Fibroblast of skin of right biceps (primary cell): ENCODE measurements at places on chromosomes 16 and 17.
A peak's percentile ranks its signal among the peaks of the same experiment; 100 is the strongest.

- no peak for DNase-seq
These were observed 2.4 kb downstream of the MEAK7 start for GRCh38 chr16:84502075-84502474.

DNA sequence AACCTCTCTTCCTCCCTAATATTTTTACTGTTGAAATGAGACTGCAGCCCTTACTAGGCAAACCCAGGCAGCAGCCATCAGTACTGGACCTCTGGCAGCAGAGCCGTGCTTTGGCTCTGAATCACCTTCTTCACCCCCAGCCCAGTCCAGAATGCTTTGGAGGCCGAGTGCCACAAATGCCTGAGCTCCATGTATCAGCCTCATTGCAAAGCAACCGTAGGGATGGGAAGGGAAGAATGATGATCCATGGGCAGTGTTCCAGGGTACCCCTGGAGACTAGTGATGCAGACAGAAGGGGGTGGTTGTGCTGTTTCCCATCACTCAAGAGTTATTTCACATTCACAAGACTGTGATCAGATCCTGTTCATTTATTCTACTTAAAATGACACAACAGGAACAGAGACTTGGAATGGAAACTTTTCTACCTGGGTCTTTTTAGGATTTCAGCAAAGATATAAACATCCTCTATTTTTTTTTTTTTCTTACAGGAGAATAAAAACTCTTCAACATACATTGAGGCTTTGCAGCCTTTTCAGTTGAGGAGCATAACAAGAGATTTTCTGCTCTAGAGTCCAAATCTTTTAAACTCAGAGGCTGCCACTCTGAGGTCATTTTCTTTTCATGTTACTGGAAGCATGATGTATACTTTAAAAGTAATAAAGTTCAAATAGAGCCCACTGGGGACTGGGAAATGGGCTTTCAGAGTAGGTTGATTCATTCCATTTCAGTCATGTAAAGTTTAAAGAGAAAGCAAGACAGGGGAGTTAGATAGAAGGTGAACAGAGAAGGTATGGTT is 138.3 kb downstream of the KCNJ2 start:
- DNase-seq = peak; percentile 88

DNA sequence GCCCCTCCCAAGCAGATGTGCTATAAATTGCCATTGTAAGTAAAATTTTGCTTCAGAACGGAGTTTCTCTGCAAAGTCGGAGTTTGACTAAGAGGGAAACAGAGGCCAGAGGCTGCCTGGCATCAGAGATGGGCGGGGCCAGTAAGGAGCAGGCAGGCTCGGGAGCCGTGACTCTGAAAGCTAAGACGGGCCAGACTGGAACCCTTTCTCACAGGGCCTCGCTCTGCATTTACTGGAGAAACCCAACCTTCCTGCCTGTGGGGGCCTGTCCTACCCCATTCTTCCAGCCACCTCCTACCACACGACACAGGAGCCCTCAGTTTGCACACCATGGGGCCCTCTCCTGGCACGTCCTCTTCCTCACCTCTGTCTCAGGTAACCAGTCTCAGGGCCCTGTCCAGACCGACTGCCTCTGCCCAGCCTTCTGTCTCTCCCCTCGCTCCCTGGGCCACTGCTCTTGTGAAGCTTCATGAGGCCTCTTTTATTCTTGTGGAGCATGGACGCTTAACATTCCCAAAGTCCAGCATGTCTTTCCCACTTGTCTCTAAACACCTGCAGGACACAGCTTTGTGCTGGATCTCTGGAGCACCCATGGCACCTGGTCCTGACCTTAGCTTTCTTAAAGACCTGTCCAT is 48.4 kb upstream of the ACSF3 start:
- DNase-seq = no peak

DNA sequence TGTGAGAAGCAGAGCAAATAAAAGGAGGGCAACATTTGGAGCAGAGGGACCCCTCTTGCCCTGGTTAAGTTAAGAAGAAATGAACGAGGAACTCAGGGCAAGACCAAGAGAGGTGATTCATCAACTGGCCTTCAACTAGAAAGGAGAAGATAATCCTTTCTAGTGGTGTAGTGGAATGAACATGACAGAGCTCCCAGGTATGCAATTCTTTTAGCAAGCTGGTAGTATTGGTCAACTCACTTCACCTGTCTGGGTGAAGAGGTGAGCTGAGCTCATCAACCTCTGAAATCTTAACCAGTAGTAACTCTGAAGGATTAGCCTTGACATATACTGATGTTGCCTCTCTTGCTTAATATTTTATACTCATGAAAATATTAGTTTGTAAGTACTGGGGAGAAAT is 1024.7 kb upstream of the GOT2 start:
- DNase-seq = peak; percentile 10

DNA sequence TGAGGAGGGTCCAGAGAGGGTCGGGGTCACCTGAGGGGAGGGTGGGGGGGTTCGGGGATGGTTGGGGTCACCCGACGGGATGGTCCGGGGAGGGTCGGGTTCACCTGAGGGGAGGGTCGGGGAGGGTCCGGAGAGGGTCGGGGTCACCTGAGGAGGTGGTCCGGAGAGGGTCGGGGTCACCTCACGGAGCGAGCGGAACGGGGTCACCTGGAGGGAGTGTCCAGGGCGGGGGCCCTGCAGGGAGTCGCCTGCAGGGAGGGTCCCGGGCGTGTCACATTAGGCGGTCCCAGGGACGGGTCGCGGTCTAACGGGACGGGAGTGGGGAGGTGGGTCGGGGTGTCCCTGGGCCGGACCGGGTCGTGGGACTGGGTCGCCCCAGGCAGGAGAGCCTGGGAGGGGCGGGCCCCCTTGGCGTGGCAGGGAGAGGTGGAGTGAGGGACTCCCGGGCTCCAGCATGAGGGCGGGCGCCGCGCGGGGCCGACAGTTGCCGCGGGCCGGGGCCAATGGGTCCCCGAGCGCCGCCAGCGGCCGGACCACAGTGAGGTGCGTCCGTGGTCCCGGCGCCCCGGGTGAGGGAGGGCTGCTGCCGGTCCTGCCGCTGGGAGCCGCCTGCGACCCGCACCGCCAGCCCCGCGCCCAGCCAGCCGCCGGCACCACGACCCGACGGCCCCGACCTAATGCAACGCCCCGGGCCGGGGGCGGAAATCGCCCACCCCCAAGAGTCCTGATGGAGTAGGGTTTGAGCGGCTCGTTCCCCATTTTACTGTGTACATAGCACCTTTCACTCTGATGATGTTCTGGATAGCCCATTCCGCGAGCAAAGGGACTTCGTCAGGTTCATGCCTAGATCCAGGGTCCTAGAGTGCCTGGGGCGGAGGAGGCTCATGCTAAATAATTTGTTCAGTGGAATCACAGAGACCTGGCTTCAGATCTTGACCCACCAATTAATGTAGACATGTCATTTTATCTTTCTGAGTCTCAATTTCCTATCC is 1.2 kb upstream of the ABCA3 start:
- no peak for DNase-seq

- DNase-seq = no peak
These were observed 31.3 kb upstream of the ABCC3 start for GRCh38 chr17:50603340-50603739.

GRCh38 chr16:12455287-12455798 is 348.3 kb downstream of the CPPED1 start:
- peak; percentile 54 for DNase-seq

DNA sequence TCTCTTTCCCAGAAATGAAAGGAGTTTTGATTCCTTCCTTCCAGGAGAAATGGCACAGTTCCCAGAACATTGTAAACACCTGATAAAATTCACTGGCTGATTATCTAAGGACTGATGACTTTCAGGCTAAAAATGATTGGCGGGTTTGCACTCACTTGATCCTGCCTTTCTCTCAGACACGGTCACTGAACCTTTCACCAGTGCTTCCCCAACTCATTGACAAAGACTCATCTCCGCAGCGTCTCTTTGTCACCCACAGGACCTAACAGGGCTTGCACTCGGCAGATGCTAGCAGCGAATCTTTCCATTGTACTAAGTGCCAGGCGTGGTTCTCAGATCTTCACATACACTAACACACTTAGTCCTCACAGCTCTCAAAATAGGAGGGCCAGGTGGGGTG is 7.3 kb upstream of the DHRS7C start:
- DNase-seq = no peak

DNA sequence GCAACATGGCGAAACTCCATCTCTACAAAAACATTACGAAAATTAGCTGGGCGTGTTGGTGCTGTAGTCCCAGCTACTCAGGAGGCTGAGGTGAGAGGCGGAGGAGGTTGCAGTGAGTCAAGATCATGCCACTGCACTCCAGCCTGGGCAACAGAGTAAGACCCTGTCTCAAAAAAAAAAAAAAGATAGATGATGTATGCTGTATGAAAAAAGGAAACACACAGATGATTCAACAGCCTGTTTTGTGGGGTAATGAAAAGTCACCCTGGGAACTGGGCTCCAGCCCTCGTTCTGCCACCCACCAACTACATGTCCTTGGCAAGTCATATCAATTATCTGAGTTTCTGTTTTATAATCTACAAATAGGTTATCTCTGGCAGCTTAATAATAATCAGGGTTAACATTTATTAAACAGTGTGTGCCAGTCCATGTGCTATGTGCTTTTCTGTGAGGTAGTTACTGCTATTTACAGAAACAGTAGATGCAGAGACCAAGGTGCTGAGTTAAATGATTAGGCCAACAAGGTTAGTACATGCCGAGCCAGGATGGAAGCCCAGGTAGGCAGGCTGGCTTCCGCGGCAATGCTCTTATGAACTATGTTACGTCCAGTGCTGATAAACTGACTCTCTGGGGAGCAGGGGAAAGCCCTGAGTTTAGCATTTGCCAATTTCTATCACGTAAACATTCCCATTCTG is 1.1 kb downstream of the G6PC1 start:
- DNase-seq = no peak

GRCh38 chr16:6229186-6229585 is 1103.5 kb upstream of the RBFOX1 start:
- DNase-seq = no peak

GRCh38 chr16:86995456-86995855 is 321.7 kb downstream of the C16orf95 start:
- peak; percentile 37 for DNase-seq

GRCh38 chr17:62163847-62164246 is 98.8 kb upstream of the MED13 start:
- no peak for DNase-seq

DNA sequence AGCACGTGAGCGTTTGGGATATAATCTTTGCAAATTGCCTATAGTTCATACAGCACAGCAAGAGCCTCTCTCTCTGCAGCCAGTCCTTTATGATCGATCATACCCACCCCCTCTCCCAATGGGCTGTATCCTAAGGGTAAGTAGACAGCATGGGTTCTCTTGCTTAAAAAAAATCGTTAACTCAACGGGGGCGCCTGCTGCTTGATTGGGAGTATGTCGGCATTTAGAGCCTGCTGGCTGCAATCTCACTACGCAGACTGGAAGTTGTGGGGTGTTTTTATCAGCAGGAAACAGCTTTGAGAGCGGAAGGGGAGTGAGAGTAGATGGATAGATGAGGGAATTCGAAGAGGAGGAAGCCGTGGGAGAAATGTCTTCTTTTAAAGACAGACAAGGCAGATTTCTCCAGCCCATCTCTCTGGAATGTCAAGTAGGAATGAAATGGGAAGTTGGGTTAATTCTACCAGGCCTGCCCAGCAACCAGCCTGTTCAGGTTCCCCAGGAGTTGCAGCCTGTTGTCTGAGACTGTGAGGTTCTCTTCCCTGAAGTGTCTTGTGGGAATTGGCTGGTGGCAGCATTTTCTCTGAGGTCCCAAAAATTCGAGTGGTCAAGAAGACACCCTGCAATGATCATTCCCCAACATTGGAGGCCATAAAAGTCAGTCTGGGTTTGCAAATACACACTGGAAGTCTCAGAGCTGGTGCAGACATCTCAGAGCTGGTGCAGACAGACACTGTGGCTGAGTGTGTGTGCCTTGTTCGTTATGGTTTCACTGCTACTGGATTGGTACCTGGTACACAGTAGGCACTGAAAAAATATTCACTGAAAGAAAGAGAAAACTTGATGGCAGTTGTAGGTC is 65.6 kb downstream of the PRKCB start:
- DNase-seq = no peak

DNA sequence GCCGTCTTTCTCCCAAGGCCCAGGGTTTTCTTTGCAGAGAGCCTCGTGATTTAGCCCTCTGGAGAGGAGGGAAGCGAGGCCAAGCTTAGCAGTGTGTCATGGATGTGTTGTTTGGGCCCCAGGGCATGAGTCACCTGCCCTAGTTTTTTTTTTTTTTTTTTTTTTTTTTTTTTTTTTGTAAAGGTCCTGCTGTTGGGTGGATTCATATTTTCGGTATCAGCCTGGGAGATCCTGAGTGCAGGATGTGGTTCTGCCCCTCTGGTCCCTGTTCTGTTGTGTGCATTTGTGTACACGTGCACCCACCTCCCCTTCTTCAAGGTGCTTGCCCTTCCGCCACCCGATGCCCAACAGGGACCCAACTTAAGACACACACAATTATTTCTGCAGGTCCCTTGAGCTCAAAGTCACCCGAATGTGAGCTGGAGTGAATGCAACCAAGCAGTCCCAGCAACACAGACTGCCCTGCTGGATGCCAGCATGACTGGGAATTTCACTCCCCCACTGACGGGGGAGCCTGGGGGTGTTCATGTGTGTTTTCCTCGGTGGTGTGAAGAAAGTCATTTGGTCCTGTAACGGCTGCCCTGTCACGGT is 265.8 kb upstream of the TNRC6C start:
- DNase-seq = no peak

GRCh38 chr17:6643451-6644125 is 2.7 kb downstream of the TXNDC17 start:
- peak; percentile 82 for DNase-seq

DNA sequence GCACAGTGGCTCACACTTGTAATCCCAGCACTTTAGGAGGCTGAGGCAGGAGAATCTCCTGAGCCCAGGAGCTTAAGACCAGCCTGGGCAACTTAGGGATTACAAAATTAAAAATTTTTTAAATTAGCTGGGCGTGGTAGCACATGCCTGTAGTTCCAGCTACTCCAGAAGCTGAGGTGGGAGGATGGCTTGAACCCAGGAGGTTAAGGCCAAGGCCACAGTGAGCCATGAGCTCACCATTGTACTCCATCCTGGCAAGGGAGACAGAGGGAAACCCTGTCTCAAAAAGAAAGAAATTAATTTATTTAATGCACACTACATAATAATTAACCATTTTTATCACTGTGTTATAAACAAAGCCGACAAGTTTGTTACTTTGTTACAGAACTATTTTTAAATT is 131.1 kb upstream of the TMEM97 start:
- no peak for DNase-seq

GRCh38 chr16:79573884-79574283 is 26.7 kb downstream of the MAF start:
- no peak for DNase-seq

- no peak for DNase-seq
These were observed 15.2 kb downstream of the NXPH3 start for GRCh38 chr17:49590874-49591273.
